ENCODE measurements at places on chromosomes 2 and 18. TPM values are rescaled to one million over a fixed set of nuclear protein-coding genes. Genes with fewer than 3 reads are reported as not detected.

DNA sequence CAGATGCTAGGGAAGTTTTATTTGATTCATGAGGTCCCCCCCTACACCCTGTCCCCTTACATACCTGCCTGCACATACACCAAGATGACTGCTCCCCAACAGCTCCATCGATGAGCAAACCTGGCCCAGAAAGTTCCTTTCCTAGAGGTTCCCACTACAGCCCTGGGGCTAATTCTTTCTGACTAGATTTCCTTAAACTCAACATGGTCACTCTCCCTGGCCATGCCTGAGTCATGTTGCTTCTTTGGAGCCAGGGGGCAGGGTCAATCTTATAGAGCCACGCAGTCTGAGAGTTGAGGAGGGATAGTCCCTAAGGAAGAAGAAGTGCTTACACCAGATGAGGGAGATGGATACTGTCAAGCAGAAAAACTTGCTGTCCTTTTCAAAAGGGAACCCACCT lies 67.7 kb upstream of the GLI2 start:
- no peak for DNase-seq

GRCh38 chr2:55871637-55872036 lies 51.9 kb downstream of the EFEMP1 start:
- DNase-seq, result no peak

DNA sequence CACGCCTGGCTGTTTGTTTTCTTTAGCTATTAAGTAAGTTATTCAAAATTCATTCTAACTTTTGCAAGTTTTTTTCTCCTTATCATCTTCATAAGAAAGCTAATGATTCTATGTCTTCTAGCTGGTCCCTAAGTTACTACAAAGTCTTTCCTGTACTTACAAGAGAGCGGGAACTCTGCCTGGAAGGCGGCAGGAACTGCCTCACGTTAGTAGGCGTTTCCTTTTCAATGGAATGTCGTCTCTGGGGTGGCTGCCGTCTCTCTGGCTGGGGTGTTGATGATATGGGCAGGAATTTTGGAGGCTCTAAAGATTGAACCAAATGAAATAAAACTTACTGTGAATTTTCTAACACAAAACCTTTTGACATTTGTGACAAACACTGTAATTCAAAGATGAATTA lies 55.5 kb downstream of the PRELID3A start:
- no peak for DNase-seq

- DNase-seq, result no peak
These were observed 13.7 kb downstream of the SALL3 start for GRCh38 chr18:78993014-78993926.

DNA sequence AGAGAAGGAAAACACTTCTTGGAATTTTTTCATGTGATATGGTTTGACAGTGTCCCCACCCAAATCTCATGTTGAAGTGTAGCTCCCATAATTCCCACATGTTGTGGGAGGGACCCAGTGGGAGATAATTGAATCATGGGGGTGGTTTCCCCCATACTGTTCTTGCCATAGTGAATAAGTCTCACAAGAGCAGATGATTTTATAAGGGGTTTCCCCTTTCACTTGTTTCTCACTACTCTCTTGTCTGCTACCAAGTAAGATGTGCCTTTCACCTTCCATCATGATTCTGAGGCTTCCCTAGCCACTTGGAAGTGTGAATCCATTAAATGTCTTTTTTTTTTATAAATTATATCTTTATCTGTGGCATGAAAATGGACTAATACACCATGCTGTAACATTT lies 250.7 kb downstream of the LPIN1 start:
- no peak for DNase-seq

GRCh38 chr2:7557376-7557775 lies 640.2 kb downstream of the RNF144A start:
- no peak for DNase-seq

GRCh38 chr18:74551452-74551851 lies 17.2 kb downstream of the CNDP1 start:
- DNase-seq, result no peak

Gene MRO
- 0.06 TPM for polyA plus RNA-seq

DNA sequence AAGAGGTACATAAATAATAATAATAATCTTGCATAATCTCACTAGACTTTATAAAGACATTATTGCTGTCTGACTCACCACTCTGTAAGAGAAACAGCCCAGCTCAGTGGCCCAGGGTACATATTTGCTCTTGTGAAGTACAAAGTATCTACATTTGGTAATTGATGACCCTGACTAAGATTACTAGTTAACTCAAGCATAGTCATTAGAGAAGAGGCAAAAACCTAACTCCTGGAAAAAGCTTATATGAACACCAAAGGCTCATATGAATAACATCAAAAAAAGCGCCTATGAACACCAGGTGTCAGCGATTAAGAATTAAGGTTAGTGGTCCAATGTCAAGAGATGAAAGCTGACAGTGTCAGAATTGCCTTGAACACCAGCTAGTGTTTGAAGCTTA lies 38.4 kb downstream of the RAD51AP2 start:
- no peak for DNase-seq

GRCh38 chr2:147847746-147848391 lies 3.0 kb downstream of the ACVR2A start:
- no peak for DNase-seq

Gene CENPA
- 9.3 TPM for polyA plus RNA-seq

Measured in AG04450 (cell line).